Nucleus accumbens (tissue), 56 donors: ENCODE measurements at places on chromosomes 13 and 19.
A peak's percentile ranks its signal among the peaks of the same experiment; 100 is the strongest.

DNA sequence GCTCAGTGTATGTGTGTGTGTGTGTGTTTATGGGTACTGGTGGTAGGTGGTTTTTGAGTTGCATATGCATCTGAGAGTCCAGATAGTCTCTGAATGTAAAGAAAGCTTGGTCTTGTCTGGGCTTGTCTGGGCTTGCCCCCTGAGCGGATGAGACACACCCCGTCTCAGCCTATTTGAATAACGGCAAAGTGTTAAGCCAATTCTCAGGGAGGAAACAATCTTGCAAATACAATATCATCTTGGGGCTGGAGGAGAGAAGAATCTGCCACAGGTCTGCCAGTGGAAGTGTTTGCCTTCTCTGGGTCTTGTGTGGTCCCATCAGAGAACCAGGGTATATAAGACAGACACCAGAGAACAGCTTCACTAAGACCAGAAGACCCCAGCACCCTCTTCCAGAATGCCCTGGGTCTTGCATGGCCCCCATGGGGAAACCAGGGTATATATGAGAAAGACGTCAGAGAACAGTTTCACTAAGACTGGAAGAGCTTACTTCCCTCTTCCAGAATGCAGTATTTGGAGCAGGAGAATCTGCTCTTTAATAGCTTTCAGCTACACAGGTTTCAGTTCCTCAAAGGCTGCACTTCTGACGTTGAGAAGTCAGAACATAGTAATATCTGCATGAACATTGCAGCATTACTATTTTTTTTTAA, 13.3 kb downstream of the CD70 start:
- DNase-seq, result no peak

GRCh38 chr13:39875111-39875987, 219.9 kb downstream of the COG6 start:
- no peak for DNase-seq

- no peak for DNase-seq
These were observed 84.2 kb downstream of the KCNRG start for GRCh38 chr13:50099473-50099872.

- DNase-seq, result peak; percentile 27
These were observed 6.5 kb upstream of the HSD17B14 start for GRCh38 chr19:48842789-48843162.

GRCh38 chr19:55451965-55452748, 9.1 kb upstream of the SHISA7 start:
- DNase-seq, result peak; percentile 55
